ENCODE measurements at places on chromosomes 3 and 15.

DNA sequence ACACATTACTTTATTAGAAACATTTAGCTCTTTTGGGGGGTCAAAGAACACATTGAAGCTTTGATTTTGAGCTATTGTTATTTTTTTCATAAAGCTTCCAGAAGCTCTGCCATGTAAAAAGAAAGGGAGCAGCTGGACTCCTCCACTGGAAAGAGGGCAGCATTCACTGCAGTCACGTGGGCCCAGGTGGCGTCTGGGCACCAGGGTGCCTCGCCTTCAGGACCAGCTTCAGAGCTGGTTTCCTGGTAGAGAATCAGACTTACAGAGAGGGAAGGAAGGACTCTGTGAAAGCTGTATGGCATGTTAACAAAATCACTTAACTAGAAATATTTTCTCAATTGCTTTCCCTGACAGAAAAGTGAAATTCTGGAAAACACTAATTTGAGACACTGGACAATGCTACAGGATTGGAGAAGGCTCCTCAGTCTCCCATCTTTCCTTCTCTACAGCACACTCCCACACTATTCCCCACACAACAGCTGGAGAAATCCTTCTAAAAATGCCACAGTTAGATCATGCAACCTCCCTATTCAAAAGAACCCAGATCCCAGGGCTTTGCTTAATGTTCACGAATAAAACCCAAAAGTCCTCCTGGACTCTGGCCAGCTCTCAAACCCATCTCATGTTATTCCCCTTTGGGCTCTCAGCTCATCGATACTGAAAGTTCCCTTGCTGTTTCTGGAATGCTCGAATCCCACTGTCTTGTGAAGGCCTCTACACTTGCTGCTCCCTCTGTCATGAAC, 83.2 kb downstream of the NFKBIZ start:
- DNase-seq: no peak

DNA sequence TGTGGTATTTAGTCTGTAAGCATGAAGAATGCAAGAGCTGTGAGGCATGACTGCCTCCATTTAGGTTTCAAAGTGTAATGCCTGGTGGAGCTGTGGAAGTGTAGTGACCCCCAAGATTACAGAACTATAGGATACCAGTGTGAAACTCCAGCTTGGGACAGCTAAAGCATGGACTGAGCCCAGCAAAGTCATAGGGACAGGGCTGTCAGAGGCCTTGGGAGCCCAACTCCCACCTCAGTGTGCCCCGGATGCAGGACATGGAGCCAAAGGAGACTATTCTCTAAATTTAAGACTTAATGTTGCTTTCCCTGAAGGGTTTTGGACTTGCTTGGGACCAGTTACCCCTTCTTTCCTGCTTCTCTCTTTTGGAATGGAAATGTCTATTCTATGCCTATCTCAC, 10.8 kb downstream of the GPR15 start:
- DNase-seq: no peak

DNA sequence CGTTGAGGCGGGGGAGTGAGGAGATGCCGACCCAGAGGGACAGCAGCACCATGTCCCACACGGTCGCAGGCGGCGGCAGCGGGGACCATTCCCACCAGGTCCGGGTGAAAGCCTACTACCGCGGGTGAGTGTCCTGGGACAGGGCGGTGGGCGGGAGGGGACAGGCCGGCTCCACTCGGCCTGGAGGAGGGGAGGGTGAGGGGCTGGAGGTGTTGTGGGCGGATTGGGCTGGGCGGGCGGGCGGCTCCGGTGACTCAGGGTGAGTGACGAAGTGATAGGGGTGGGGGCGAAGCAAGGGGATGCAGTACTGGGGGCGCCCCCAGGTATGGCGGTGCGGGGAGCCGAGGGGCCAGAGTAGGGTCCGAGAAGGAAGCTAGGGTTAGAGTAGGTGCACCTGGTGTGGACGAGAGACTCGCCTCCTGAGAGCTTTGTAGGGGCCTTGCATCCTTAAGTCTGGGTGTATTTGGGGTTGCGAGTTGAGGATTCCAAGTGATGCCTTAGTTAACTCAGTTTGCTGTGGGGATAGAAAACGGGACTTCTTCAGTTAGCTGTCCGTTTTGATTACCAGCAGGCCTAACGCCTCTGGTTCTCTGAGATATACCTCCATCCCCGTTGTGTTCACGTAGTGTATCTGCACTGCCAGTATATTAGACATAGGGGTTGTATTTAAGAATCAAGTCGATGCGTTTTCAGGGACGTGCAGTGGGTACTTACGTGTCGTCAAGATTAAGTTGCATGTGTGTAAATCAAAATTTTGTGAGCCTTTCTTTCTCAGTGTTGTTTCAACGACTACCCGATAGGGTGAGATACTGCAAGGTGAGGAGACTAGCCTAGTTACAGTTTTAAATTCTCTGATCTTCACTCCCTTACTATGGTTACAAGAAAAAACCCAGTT, 670 bp downstream of the PRKCI start:
- DNase-seq: peak; percentile 50

- DNase-seq: no peak
Measured at GRCh38 chr3:111864821-111865656, 6.0 kb downstream of the PHLDB2 start.

DNA sequence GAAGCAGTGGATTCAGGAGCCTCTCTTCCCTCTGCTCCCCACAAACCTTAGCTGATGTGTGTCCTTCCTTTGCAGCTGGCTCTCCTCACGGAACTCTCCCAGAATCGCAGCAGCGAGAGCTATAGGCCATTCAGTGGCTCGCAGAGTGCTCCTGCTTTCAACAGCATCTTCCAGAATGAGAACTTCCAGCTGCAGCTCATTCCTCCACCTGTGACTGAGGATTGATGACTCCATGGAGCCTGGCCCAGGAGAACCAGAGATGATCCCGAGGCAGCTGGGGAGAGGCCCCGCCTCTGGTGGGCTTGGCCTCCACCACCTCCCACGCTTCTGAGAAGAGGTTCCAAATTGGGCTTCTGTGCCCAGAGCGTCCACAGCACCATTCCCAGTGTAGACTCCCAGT, 101.1 kb downstream of the C3orf70 start:
- no peak for DNase-seq

GRCh38 chr3:70774641-70775040, 462.2 kb upstream of the MDFIC2 start:
- DNase-seq: no peak

- no peak for DNase-seq
Measured at GRCh38 chr3:152720951-152721718, 113.8 kb upstream of the P2RY1 start.

- no peak for DNase-seq
Measured at GRCh38 chr15:39140060-39140604, 440.7 kb upstream of the THBS1 start.

DNA sequence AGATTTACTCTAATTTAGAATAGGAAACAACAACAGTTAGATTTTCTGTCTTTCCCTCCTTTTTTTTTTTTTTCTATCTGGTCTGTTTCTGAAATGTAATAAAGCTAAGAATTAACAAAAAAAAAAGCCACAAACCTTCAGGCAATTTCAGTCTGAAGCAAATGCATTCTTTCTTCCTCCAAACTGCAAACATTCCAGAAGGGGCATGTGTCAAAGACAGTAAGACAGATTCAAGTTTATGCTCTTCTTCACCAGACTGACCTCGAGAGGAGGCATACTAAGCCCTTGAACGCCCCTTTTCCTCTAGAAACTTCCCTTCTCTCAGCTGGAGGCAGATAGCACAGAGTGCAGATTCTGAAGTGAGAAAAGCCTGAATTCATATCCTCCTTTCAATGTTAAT, 654.6 kb upstream of the LMCD1 start:
- no peak for DNase-seq

DNA sequence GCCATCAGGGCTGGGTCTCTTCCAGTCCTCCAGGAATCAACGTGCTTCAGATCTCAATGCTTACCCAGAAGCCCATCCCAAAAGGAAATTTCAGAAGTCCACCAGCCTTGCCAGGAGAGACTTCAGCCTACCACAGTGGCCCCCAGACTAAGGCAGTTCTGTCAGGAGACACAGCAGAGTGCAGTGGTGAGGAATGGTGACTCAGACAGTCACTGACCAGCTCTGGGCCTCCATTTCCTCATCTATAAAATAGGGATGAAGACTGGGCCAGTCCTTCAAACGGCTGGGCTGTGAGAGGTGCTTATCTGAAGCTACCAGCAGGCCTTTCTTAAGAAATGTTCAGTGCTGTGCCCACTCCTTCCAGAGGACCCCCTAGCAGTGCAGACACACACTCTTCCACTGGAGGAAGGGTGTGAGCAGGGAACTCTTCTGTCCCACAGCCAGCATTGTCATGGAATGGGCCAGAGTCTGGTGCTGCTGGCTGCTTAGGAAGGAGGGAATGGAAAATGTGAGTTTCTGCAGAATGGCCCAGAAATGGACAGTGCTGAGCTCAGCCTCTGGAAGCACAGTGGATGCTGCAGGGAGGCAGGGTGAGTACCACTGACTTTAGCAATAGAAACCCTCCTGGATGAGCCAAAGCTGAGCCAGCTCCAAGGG, 41.6 kb upstream of the DUSP7 start:
- DNase-seq: no peak

DNA sequence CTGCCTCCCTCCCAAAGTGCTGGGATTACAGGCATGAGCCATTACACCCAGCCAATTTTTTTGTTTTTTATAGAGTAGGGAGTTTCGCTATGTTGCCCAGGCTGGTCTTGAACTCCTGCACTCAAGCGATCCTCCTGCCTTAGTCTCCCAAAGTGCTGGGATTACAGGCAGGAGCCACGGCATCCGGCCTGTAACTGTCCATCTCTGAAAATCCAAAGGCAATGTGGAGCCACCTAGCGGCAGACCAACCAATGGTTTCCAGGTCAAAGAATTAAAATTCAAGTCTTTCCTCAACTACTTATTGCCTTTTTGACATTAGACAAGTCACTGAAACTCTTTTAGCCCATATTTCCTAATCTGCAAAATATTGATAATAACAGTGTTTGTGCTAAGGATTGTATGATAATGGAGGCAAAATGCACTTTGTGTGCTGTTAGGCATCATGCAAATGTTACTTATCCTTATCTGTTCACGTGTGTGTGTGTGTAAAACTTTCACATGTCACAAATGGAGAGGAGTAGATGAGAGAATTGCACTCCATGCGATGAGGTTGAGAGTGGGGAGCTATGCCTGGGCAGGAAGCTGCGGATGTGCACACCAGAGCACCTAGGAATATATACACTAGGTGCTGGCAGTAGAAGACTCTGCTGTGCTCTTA, 48.7 kb downstream of the COL8A1 start:
- peak; percentile 19 for DNase-seq

- no peak for DNase-seq
Measured at GRCh38 chr15:46120713-46121112, 485.9 kb downstream of the SQOR start.

DNA sequence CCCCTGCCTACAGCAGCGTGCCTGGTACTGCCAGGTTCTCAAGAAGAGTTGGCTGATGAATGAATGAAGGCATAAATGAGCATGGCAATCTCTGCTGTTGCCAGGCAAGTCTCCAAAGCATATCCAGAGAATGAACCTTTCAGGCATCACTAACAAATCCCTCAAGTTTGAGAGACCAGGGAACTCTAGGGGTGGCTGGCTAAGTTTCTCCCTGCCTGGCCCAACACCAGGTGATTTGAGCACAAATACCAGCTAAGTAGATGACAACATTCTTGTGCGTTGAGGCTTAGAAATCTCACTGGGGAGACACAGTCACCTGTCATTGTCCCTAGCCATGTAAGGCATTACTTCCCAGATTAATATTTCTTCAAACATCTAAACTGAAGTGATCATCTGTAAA, 81.4 kb upstream of the PTX3 start:
- no peak for DNase-seq

DNA sequence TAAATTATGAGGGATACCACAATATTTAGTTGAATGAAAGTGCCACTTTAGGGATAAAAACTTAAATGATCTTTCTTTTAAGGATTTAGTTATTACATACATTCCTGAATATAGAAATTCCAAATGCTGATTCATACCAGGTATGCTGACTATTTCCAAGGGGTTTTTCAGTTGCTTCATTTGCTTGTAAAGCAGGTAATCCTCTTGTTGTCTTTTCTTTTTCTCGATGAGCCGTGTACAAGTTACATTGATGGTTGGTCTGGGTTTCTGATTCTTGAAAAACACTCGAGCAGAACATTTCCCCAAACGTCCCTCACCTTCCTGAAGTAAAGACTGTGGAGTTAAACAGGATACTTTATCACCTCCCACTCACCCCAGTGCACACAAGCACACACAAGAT, 21.7 kb downstream of the RARRES1 start:
- DNase-seq: no peak

DNA sequence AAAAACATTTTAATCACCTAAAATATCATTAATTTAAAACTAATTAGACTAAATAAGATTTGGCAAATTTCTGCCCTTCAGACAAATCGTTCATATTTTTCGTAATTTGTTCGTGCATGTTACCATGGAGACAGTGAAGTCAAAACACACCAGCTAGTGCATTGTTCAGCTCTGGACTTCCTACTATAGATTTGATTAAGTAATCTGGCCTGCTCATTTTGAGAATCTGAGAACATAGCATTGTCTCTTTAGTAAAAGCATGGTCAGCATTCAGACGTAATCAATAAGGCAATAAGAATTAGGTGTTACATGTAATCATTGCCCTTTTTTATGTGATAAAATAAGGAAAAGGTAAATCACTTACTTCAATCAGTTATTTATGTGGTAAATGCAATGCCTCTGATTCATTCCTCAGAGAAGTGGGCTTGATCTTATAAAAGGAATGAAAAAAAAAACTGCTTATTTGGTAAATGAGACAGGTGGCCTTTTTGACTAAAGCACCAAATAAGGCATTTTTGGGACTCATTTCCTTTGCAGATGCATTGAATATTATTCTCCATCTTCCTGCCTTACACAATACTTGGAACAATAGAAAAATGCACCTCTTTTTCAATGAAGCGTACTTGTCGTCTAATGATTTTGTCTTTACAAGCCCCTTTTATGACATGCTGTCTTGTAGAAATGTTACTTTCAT, 84.5 kb upstream of the FNDC3B start:
- no peak for DNase-seq

DNA sequence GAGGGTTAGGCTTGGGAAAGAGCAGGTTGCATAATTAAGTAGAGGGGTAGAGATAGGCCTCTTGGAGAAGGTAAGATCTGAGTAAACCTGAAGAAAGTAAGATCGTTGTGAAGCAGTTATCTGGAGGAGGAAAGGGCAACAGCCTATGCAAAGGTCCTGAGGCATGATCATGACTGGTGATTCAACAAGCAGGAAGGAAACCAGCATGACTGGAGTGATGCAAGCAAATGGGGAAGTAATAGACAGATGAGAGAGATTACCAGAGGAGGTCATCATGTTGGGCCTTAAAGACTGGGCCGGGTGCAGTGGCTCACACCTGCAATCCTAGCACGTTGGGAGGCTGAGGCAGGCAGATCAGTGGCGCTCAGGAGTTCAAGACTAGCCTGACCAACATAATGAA, 360.2 kb downstream of the EPHB1 start:
- no peak for DNase-seq

- DNase-seq: peak; percentile 89
Measured at GRCh38 chr3:183635431-183636220, at the start of gene KLHL24. Gene KLHL24 (plus strand): TSS chr3:183635623. CDS start chr3:183650357, 14,734 bp downstream.

GRCh38 chr3:132661101-132661500, 972 bp downstream of the UBA5 start:
- no peak for DNase-seq

GRCh38 chr3:42214064-42214463, 51.9 kb downstream of the CCK start:
- DNase-seq: no peak

GRCh38 chr3:76111808-76112207, 326.5 kb upstream of the ZNF717 start:
- no peak for DNase-seq

GRCh38 chr15:39786447-39787056, 3.9 kb upstream of the FSIP1 start:
- no peak for DNase-seq

GRCh38 chr3:156187146-156187769, 66.9 kb downstream of the KCNAB1 start:
- no peak for DNase-seq

Data from activated naive CD4-positive, alpha-beta T cell treated with anti-CD3 and anti-CD28 coated beads, Interleukin-2, amount 50 U/mL, for 16 hours (primary cell).